Progenitor cell of endocrine pancreas (in vitro differentiated cells): ENCODE measurements at places on chromosomes 6 and 20. TPM values are rescaled to one million over a fixed set of nuclear protein-coding genes. Genes with fewer than 3 reads are reported as not detected.
A peak's percentile ranks its signal among the peaks of the same experiment; 100 is the strongest.

DNA sequence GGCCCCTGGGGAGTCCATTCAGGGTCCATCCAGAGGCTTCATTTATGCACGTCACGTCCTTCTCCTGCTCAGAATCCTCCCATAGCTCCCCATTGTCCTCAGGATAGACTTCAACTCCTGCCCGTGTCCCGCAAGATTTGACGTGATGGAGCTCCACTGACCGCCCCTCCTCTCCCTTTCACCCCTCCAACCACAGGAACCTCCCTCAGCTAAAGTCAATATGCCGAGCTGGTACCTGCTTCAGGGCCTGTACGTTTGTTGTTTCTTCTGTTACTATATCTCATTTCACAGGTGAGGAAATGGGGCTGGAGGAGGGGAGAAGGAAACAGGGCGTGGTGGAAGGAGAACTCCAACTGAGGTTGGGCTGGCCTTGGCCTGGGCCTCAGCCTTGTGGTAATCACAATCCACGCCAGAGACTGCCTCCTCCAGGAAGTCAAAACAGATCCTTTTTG lies 38.6 kb downstream of the CEBPB start:
- no peak overlapping the region for H3K27ac ChIP-seq
- H3K36me3 ChIP-seq: no peaks in the 10 kb centered on the region
- peaks cover 8% of the 10 kb centered on the region for H3K27me3 ChIP-seq
- no peak for DNase-seq
- H3K4me3 ChIP-seq: no peak overlapping the region

- no peak for DNase-seq
- no peak overlapping the region for H3K4me3 ChIP-seq
- H3K27me3 ChIP-seq: no peaks in the 10 kb centered on the region
- H3K4me1 ChIP-seq: no peaks in the 10 kb centered on the region
These were observed 61.0 kb downstream of the VGLL2 start for GRCh38 chr6:117326396-117326795.

DNA sequence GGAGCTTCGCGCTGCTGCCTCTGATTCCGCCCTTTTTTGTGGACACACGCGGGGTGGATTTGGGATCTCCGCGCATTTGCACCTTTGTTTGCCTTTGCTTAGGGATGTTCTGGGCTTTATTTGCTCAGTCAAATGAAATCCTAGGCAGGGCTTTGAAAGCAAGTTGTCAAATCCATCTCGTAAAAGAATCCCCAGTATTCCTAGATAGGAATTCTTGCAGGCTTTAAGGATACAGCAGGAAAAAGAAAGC lies 453 bp downstream of the CEP57L1 start:
- peak overlapping the region; percentile 95 for H3K4me3 ChIP-seq
- no peak for DNase-seq
- H3K4me1 ChIP-seq: peaks cover 29% of the 10 kb centered on the region
- peak overlapping the region; percentile 100 for H3K27ac ChIP-seq
- H3K27me3 ChIP-seq: no peaks in the 10 kb centered on the region
- H3K36me3 ChIP-seq: peaks cover 1% of the 10 kb centered on the region

- H3K4me1 ChIP-seq: no peaks in the 10 kb centered on the region
- H3K27ac ChIP-seq: no peak overlapping the region
- H3K27me3 ChIP-seq: peaks cover 4% of the 10 kb centered on the region
- no peaks in the 10 kb centered on the region for H3K36me3 ChIP-seq
These were observed 353.3 kb upstream of the CNR1 start for GRCh38 chr6:88519301-88520016.

DNA sequence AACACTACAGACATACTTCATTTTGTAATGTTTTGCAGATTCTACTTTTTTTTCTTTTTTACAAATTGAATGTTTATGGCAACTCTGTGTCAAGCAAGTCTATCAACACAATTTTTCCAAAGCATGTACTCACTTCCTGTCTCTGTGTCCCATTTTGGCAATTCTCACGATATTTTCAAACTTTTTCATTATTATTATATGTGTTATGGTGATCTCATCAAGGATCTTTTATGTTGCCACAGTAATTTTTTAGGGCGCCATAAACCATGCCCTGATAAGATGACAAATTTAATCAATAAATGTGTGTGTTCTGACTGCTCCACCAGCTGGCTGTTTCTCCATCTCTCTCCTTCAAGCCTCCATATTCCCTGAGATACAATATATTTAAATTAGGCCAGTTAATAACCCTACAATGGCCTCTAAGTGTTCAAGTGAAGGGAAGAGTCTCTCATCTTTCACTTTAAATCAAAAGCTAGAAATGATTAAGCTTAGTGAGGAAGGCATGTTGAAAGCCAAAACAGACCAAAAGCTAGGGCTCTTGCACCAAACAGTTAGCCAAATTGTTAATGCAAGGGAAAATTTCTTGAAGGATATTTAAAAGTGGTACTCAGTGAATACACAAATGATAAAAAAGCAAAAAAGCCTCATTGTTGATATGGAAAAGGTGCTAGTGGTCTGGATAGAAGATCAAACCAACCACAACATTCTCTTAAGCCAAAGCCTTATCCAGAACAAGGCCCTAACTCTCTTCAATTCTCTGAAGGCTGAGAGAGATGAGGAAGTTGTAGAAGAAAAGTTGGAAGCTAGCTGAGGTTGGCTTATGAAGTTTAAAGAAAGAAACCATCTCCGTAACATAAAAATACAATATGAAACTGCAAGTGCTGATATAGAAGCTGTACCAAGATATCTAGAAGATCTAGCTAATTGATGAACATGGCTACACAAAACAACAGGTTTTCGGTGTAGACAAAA lies 194.4 kb upstream of the TAB2 start:
- H3K36me3 ChIP-seq: no peaks in the 10 kb centered on the region
- peaks cover 4% of the 10 kb centered on the region for H3K27me3 ChIP-seq
- no peaks in the 10 kb centered on the region for H3K4me1 ChIP-seq
- no peak for DNase-seq
- H3K4me3 ChIP-seq: no peak overlapping the region
- H3K27ac ChIP-seq: no peak overlapping the region

GRCh38 chr6:12356983-12357972 lies 67.1 kb downstream of the EDN1 start:
- no peak overlapping the region for H3K4me3 ChIP-seq
- peaks cover 3% of the 10 kb centered on the region for H3K4me1 ChIP-seq
- H3K36me3 ChIP-seq: peaks cover 2% of the 10 kb centered on the region
- no peak overlapping the region for H3K27ac ChIP-seq
- peaks cover 5% of the 10 kb centered on the region for H3K27me3 ChIP-seq
- DNase-seq: no peak

The GGT7 gene
- total RNA-seq: 58.4 and 59.1 TPM in 2 replicates

- peaks cover 3% of the 10 kb centered on the region for H3K36me3 ChIP-seq
- H3K27ac ChIP-seq: peak overlapping the region; percentile 30
- H3K27me3 ChIP-seq: no peaks in the 10 kb centered on the region
- no peak for DNase-seq
- H3K4me1 ChIP-seq: peaks cover 31% of the 10 kb centered on the region
These were observed 56.7 kb upstream of the MRAP2 start for GRCh38 chr6:83976871-83977270.

DNA sequence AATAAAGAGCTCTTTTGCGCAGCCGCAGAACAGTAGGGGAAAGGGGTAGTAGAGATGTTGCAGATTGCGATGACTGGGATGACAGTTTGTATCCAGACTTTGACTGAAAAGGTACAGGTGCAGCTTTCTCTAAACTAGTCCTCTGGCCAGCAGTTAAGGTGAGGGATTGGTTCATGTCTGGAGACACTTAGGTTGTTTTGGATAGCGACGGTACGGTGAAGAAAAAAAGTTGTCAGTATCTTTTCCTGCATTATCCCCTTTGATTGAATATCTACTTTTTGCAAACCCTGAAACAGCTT lies 537 bp downstream of the PRR3 start:
- H3K4me3 ChIP-seq: peak overlapping the region; percentile 96
- H3K27ac ChIP-seq: peak overlapping the region; percentile 99
- peaks cover 10% of the 10 kb centered on the region for H3K36me3 ChIP-seq
- no peak for DNase-seq

DNA sequence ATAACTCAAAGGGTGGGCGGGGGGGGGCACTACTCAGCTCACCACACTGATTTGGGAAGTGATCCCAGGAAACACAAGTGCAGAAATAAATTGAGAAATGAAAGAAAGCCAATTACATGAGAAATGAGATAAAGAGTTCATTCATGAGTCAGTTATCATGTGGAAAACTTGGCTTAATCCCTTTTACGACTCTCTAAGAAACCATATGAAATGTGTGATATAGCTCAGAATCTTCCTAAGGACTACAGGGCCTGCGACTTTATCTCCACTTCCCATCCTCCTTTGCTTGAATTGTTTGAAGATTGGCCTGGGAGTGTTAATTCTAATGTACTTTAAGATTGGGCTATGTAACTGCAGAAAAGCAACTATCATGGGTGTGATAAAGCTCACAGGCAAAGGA lies 3.6 kb upstream of the BTN2A2 start:
- no peak overlapping the region for H3K4me3 ChIP-seq
- no peak for DNase-seq
- no peaks in the 10 kb centered on the region for H3K36me3 ChIP-seq
- peaks cover 5% of the 10 kb centered on the region for H3K4me1 ChIP-seq
- no peak overlapping the region for H3K27ac ChIP-seq

The KIF25 gene
- total RNA-seq: not detected in 2 replicates

DNA sequence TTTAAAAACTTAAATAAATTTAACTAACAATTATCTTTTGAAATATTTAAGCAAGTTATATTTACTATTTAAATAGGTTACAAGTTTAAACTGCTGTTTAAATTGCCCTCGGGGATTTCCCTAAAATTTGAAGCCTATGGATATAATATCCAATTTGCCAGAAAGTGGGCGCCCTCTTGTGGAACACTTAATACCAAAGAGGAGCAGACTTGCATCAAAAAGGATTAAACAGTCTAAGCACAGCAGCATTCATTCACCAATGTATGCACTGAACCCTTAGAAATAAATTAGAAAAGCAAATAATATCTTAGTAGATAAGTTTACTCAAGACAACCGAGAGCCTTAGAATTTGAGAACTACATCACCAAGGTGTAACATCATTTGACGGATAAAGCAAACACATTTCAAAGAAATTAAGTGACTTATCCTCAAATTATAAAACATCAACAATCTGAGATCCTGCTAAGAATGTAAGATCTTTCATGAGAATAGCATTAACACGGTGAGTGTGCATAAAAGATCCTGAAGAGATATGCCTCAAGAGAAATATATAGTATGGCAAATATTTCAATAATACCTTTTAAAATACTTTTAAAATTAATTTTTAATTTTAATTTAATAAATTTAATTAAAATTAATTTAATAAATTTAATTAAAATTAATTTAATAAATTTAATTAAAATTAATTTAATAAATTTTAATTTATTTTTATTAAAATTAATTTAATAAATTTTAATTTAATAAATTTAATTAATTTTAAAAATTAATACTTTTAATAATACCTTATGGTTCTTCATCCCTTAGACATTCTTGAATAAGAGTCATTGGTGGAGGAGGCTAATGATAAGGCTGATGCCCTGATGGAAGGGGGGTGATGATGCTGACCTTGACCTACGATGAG lies 11.5 kb upstream of the MEP1A start:
- H3K4me3 ChIP-seq: no peak overlapping the region
- no peaks in the 10 kb centered on the region for H3K36me3 ChIP-seq
- H3K4me1 ChIP-seq: no peaks in the 10 kb centered on the region
- H3K27ac ChIP-seq: no peak overlapping the region
- DNase-seq: peak; percentile 26

The PTCRA gene
- not detected in 2 replicates for total RNA-seq

The OTOR gene
- not detected in 2 replicates for total RNA-seq

The SLC2A10 gene
- 16.1 and 16.6 TPM in 2 replicates for total RNA-seq
